BJ (cell line): ENCODE measurements at places on chromosomes 1 and 21.

DNA sequence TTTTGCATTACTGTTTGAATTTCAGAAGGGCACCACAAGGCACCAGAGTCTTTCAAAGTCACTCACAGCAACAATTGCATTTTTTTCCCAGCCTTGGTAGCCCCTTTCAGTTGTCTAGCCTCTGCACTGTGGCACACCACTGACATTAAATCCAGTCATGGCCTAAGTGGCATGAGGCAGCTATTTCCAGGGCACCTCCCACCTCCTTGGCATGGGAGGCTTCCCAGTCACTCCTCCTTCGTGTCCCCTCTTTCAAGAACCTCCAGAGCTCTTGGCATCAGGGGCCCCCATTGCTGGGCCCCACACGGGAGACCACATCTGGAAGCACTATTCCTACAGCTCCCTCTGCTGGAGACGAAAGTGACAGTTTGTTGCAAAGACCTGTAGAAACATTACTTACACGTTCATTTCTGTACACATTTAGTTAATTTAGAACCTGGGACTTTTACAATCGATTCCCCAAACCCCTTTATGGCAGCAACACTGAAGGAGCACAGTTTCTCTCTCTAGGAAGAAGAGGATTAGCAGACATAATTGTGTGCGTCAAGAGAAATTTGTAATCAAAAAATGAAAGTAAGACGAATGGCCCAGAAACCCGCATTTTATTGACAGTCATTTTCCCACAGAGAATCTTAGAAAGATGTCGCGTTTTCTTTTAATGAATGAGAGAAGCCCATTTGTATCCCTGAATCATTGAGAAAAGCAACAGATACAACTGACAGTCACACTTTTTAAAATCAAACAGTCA, 5.7 kb upstream of the CHD5 start:
- no peak for DNase-seq

GRCh38 chr1:153483776-153484175, 23.3 kb upstream of the S100A7 start:
- DNase-seq, result no peak

DNA sequence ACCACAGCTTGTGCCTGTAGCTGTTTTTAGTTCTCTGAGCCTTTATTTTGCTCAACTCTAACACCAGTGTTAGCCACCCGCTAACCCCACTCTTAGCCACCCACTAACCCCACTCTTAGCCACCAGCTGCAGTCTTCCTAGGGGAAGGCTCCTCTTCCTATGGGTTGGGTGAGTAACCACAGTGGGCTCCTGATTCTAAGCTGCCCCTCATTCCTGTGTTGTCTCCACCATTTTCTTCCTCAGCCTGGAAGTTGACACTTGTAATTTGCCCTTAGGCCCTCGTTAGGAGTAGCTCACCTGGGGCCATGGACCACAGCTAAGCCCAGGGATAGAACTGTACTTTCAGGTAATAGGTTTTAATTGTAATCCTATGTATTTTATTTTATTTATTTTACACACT, 782.9 kb upstream of the TPTE start:
- DNase-seq, result no peak

- DNase-seq, result no peak
Observed at GRCh38 chr1:65813956-65814355, 21.3 kb downstream of the PDE4B start.

- no peak for DNase-seq
Observed at GRCh38 chr1:145425436-145426029, at the start of gene NBPF20. Gene NBPF20 (minus strand): TSS chr1:145425603. CDS start chr1:145405272, 20,331 bp downstream.
